NCI-H1092 (cell line): ENCODE measurements at places on chromosomes 1 and 21.

DNA sequence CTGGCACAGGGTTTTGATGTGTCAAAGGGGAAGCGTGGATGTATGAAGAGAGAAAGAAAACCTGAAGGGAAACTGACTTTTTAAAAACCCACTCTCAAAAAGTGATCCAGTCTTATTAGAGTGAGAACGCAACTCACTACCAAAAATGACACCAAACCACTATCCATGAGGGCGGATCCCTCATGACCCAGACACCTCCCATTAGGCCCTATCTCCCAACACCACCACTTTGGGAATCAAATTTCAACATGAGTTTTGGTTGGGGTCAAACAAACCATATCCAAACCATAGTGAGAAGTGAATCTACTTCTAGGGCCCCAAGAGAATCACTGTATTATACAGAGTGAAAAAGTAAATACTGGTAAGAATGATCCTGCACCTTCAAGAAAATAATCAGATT is 53.5 kb downstream of the FNBP1L start:
- no peak for DNase-seq

- DNase-seq, result no peak
Observed at GRCh38 chr1:64231654-64232053, 28.2 kb downstream of the UBE2U start.

DNA sequence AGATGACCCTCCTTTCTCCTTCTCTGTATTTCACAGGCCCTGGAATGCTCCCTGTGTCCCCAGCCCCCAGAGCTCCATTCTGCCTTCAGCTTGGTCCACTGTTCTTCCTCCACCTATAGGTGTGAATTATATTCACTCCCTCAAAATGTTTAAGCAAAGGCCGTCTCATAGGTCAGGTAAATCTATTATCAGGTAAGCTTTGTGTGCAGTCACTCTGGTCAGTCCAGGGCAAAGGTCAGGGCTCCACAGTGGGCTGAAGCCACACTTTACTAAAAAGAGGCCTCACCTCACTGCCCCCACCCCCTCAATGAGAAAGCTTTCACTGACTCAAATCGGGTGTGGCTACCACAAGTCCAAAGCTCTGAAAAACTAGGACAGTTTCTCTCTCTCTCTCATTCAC is 65.9 kb downstream of the DNTTIP2 start:
- no peak for DNase-seq

- DNase-seq, result no peak
Observed at GRCh38 chr1:66300972-66301451, 232.9 kb upstream of the SGIP1 start.

DNA sequence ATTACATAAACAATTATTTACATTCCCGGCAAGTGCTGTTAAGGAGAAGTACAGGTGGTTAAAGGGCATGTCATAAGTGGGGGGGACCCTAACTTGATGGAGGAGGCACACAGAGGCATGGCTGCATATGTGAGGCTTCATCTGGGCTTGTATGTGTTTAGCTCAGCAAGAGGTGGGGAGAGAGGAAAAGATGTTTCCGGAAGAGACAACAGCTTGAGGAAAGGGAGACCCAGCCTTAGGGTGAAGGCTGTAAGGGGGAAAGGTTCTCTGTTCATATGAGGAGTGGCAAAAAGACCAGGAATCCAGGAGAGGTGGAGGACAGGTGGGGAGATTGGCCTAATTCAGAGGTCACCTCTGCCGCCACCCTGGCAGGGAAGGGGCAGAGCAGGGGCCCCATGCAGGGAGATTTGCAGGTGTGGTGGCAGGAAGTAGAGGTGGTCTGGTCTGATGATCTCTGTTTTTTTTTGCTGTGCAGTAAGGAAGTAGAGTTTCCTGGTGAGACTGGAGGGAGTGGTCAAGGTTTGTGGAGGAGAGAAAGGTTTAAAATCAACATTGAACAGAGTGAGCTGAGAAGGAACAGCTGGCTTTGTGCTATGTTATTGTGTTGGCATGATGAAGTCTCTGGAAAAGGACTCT is 9.0 kb downstream of the TRAF5 start:
- DNase-seq, result no peak

DNA sequence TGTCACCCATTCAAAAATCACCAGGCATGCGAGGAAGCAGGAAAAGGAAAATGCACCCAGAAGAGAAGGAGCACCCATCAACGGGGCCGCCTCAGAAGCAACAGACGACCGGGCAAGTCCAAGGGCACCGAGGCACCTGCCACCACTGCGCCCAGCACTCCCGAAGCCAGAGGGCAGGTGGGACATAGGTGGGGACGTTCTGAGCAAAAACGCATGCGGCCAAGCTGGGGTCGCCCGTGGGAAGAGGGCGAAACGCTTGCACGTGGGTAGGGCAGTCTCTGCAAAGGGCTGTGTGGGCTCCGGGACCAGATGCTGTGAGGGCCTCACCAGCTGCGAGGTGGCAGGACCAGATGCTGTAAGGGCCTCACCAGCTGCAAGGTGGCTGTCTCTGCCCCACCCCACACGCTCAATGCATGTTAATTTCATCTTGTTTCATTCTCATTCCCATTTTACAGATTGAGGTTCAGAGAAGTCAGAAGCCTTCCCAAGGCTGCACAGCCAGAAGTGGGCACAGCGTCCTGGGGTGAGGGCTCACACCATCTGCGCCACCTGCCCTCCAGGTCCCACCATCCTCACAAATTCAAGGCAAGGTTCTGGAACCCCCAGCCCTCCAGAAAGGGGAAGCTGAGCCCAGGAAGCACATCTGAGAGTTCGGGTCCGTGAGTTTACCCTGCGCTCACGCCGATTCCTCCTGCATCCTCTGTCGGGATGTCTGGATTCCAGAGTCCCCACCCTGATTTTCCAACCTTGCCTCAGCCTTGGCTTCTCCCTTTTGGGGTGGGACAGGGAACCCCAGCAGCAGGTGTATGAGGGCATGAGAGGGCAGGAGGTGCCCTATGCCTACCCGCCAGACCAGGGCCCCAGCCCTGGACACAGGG is 8.2 kb upstream of the SAMD11 start:
- no peak for DNase-seq

DNA sequence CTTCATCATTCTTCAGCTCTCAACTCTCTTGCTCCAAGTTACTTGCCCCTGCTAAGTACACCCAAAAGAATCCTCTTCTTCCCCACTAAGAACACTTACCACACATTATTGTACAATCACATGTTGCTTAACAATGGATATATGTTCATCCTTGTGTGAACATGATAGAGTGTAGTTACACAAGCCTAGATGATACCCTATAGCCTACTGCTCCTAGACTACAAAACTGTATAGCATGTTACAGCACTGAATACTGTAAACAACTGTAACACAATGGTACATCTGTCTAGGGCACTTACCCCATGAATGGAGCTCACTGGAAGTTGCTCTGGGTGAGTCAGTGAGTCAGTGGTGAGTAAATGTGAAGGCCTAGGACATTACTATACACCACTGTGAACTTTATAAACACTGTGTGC is 77.4 kb downstream of the RERE start:
- no peak for DNase-seq

- DNase-seq, result no peak
Observed at GRCh38 chr1:3750741-3751140, 1.5 kb upstream of the CCDC27 start.

GRCh38 chr21:28142697-28143096 is 850.0 kb downstream of the LTN1 start:
- no peak for DNase-seq

GRCh38 chr1:18932387-18932786 is 24.1 kb downstream of the IFFO2 start:
- DNase-seq, result no peak

- DNase-seq, result no peak
Observed at GRCh38 chr1:32828341-32828740, 10.9 kb downstream of the S100PBP start.

DNA sequence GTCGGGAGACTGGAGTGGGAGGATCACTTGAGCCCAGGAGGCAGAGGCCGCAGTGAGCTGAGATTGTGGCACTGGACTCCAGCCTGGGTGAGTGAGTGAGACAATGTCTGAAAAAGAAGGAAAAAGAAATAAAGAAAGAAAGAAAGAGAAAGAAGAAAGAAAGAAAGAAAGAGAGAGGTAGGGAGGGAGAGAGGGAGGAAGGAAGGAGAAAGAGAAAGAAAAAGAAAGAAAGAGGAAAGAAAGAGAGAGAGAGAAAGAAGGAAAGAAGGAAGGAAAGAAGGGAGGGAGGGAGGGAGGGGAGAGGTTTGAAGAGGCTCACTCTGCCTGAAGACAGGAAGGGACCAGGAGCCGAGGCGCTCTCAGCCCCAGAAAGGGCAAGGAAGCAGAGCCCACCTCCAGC is 4.8 kb upstream of the TCP10L start:
- no peak for DNase-seq

GRCh38 chr21:17370916-17371315 is 141.9 kb upstream of the CXADR start:
- DNase-seq, result no peak

- peak; percentile 35 for DNase-seq
Observed at GRCh38 chr1:11929849-11930248, 3.6 kb upstream of the KIAA2013 start.

DNA sequence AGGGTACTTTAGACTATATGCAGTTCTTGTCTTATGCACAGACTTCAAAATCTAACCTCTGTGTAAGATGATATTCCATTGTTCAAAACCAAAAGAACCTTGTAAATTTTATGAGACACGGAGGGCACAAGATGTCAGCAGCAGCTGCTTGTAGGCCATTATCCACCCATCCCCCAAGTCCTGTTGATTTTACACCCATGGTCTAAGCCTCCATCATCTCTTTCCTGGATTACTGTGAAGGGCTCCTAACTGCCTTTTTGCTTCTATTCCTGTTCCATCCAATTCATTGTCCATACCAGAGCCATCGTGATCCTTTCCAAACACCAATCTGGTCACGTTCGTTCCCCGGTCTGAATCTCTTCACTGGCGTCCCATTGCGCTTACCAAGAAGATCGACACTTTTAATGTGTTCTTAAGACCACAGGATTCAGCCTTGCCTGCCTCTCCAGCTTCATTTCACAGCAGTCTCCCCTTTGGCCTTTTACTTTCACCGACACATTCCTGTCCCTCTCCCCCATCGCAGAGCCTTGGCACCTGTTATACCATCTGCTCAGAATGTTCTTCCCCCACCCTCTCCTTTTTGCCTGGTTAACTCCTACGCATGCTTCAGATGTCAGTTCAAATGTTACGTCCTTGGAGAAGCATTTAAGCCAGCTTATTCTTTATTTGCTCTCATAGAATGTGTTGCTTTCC is 107.3 kb upstream of the POU3F1 start:
- DNase-seq, result no peak

DNA sequence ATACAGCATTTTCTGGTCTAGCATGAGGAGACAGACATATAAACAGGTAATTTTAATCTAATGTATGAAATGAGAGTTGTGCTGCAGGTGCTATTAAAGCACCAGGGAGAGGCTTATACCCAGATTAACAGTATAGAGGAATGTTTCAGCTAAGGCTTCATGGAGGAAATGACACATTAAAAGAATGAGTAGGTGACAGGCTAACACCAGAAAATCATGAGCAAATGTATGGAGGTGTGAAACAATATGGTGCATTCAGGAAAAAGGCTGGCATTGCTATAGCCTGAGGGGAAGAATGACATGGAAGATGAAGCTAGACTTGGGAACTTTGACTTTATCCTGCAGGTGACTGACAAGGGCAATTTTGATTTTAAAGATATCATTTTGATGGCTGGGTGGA is 7.0 kb downstream of the ARPC5 start:
- no peak for DNase-seq

GRCh38 chr1:85015826-85016225 is 18.9 kb upstream of the MCOLN2 start:
- no peak for DNase-seq

DNA sequence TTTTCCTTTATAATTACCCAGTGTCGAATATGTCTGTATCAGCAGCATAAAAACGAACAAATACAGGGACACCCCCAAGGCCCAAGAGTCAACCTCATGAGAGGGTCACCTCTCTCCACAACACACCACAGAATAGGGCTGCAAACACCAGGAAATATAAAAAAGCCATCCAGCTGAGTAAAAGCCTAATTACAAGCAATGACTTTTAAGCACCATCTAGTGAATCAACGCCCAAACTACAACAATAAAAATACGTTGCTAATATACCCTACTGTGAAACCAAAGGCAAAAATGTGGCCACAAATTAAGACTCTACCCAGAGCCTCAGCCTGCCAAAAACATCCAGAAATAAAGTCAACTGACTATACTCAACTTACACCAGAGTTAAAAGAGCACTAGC is 817.9 kb upstream of the NEGR1 start:
- DNase-seq, result no peak

GRCh38 chr1:55416164-55416842 is 201.1 kb upstream of the USP24 start:
- DNase-seq, result no peak

- no peak for DNase-seq
Observed at GRCh38 chr1:187971851-187972250, 1143.1 kb downstream of the PLA2G4A start.

- DNase-seq, result no peak
Observed at GRCh38 chr1:100955322-100955721, 59.4 kb downstream of the SLC30A7 start.

- DNase-seq, result no peak
Observed at GRCh38 chr1:158076441-158076840, 83.0 kb downstream of the KIRREL1 start.

- no peak for DNase-seq
Observed at GRCh38 chr1:29575826-29576225, 339.5 kb downstream of the PTPRU start.

- no peak for DNase-seq
Observed at GRCh38 chr21:42343556-42343955, 7.2 kb downstream of the TFF2 start.

DNA sequence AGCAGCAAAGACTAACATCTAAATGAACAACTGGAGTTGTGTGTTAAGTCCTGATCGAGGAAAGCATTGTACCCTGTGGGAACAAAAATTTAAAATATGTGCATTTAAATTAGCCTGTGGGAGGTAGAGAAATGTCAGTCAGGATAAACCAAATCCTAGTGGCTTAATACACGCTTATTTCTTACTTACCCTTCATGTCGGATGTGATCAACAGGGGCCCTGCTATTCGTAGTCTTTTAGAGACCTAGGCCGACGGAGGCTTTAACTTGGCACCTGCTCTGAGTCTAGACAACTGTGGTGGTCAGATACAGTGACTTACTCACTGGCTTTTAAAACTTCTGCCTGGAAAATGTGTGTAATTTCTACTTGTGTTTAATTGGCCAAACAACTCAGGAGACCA is 10.2 kb downstream of the GSTM3 start:
- DNase-seq, result no peak

DNA sequence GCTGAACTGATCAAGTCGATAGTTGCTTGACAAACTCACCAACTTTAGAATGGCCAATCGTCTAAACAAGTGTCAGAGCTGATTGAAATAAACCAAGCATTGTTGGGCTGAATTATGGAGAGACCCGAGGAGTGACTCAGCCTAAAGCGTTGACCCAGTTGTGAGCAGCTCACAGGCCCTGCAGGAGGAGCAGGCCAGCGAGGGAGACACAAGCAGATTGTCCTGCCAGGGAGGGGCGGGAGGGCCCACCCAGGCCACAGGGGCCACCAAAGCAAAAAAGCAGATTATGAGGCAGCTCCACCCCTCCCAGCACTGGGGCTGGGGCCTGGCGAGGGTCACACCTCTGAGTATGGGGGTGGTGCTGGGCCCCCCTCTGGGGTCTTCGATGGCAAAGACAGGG is 10.1 kb upstream of the MATN1 start:
- DNase-seq, result no peak

GRCh38 chr1:37342736-37343135 is 131.6 kb upstream of the ZC3H12A start:
- no peak for DNase-seq

- DNase-seq, result no peak
Observed at GRCh38 chr1:40692429-40692895, 958 bp downstream of the NFYC start.

- DNase-seq, result no peak
Observed at GRCh38 chr1:230913496-230913895, 45.2 kb upstream of the C1orf198 start.
